ENCODE measurements at places on chromosomes 13 and 19.

GRCh38 chr19:29145756-29146155, 67.2 kb downstream of the UQCRFS1 start:
- DNase-seq: no peak

- DNase-seq: no peak
Measured at GRCh38 chr19:8831832-8832131, 322 bp downstream of the ZNF558 start.

GRCh38 chr13:36006347-36006746, 124.8 kb downstream of the DCLK1 start:
- no peak for DNase-seq

DNA sequence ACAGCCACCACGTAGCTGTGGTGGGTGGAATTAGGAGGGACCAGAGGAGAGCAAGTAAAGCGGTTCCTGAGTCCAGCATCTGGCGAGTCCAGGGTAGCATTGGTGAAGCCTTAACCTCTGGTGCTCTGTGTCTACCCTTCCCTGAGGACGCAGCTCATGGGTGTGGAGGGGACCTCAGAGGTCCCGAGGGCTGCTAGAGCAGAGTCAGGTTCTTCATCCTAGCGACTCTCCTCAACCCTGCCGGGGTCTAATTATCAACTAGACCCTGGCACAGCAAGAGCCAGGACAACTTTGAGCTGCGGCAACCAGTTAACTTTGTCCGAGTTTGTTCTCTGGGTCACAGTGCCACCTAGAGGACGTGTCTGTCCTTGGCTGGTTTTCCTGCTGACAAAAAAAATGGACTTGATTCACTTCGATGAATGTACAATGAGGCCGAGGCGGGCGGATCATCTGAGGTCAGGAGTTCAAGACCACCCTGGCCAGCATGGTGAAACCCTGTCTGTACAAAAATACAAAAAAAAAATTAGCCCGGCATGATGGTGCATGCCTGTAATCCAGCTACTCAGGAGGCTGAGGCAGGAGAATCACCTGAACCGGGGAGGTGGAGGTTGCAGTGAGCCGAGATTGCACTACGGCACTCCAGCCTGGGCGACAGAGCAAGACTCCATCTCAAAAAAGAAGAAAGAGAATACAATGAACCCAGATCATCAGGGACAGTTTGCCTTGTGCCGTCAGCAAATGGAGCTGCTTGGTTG, 25.0 kb downstream of the TSSK6 start:
- DNase-seq: peak; percentile 67

DNA sequence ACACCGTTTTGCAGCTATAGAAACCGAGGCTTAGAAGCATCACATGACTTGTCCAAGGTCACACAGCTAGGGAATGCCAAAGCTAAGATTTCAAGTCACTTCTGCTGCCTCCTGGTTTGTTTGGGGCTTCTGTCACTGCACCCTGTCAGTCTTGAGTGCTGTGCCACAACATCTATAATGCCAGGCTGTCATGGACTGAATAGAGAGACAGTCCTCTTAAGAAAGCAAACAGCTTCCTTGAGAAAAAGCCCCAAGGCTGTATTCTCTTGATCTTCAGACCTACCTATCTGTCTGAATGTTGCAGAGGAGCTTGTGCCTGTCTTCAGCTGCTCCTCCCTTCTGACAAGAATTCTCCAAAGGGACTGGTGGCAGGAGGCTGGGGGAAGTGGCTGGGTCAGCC, 81.6 kb downstream of the OLFM4 start:
- DNase-seq: no peak

GRCh38 chr13:51330791-51331190, 8.7 kb upstream of the SERPINE3 start:
- no peak for DNase-seq

- no peak for DNase-seq
Measured at GRCh38 chr13:114296902-114297301, 15.5 kb downstream of the UPF3A start.

DNA sequence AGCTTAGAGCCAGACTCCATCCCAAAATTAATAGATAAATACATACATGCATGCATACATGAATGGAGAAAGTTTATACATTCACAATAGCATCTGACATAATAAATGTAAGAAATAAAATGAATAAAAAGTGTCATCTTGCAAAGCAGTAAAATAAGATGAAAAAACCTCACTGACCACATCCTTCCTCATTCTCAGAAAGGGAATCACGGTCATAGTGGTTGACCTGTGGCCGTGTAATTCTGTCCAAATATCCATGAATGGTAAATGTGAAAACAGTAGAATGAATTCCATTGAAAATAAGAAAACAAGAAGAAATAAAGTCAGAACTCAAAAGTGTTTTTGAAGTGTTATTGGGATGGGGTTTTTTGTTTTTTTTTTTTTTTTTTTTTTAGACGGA, 9.8 kb upstream of the CDC42EP5 start:
- no peak for DNase-seq

DNA sequence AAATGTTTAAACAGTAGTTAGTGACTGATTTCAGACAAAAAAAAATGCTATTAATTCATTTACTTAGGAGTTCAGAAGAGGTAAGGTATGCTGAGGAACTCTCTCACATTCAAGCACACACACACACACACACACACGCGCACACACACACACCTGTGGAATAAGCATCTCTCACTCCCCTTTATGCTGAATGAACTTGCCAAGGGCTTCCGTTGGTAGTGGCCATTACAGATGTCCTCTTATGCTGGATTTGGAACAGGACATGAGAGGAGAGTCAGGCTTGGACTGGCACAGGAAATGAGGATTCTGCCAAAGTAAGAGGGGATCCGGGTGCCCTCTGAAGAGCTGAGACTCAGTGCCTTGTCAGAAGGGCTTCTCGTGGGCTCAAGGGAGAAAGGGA, 463.4 kb upstream of the MIR17HG start:
- no peak for DNase-seq

DNA sequence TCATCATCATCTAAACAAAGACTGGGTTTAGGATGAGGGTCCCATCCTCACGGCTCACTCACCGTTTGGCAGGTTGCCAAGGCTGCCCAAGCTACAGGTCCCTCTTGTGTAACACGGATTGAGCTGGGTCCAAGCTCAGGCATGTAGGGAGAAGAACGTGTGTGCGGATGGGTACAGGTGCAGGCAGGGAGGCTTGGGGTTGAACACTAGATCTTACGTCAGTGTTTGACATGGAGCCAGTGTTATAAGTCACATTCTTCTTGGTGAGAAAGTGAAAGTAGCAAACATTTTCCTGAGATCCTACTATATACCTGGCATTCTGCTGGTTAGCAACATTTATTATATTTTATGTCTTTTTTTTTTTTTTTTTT, 136.8 kb upstream of the RNF113B start:
- no peak for DNase-seq

DNA sequence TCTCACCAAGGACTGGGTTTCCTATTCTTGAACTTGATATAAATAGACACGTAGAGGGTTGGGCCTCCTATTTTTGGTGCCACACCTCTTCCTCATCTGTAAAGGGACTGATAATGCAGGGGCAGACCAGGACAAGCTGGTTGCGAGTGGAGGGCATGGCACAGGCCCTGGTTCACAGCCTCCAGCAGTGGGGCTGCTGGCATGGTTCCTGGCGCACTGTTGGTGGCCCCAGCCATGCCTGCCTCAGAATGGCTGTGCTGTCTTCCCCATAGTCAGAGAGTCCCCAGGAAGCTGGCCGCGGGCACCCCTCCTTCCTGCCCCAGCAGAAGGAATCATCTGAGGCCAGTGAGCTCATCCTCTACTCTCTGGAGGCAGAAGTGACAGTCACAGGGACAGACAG, 10.5 kb upstream of the OVOL3 start:
- no peak for DNase-seq

- no peak for DNase-seq
Measured at GRCh38 chr19:37243206-37243632, 25.2 kb downstream of the ZNF383 start.

- no peak for DNase-seq
Measured at GRCh38 chr13:80340651-80341100, 250 bp downstream of the SPRY2 start.

- DNase-seq: no peak
Measured at GRCh38 chr19:35123573-35123972, 8.0 kb downstream of the FXYD3 start.

DNA sequence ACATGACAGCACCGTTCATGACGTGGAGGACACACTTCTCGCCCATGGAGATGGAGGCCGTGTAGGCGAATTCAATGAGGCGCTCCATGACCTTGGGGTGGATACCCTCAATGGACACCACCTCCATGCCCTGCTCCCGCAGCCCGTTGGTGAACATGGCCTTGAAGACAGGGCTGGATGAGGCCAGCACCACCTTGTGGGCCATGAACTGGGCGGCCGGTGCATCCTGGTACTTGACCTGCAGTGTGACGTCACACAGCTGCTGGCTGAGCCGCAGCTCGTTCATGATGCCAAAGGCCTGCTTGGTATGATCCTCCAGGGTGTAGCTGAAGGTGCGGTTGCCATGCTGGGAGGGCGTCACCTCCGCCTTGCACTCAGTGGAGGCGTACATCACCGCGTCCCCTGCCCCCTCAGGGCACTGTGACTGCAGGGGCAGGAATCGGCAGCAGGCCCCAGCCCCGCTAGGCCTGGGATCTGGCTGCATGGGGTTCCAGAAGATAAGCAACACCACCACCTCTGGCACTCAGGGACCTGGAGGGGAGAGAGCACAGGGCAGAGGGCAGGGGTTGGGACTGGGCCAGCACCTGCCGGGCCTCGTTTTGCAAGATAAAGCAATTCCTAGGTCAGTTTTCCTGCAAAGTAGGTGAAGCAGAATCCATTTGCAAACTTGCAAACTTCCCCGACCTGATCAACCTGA, 3.5 kb downstream of the KEAP1 start:
- no peak for DNase-seq

- no peak for DNase-seq
Measured at GRCh38 chr19:2624537-2625091, 77.9 kb downstream of the GNG7 start.

GRCh38 chr13:49646688-49647087, 18.4 kb downstream of the ARL11 start:
- no peak for DNase-seq

DNA sequence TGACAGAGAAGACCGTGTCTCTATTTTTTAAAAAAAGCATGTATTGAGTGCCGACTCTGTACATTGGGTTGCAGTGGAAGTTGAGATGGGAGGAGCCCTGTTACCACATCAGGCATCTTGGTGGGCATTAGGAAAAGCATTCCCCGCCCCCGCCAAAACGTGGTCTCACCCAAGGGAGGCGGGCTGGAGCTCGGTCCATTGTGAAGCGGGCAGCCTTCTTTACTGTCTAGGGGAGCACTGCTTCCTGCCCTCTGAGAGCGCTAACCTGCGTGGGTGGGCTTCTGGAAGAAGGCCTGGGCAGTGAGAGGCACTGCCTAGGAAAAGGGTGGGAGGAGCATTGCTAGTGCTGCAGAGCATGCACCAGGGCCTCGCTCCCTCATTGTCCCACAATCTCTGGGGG, 3.9 kb downstream of the NR1H2 start:
- DNase-seq: no peak
